ENCODE measurements at places on chromosomes 7 and 10.

DNA sequence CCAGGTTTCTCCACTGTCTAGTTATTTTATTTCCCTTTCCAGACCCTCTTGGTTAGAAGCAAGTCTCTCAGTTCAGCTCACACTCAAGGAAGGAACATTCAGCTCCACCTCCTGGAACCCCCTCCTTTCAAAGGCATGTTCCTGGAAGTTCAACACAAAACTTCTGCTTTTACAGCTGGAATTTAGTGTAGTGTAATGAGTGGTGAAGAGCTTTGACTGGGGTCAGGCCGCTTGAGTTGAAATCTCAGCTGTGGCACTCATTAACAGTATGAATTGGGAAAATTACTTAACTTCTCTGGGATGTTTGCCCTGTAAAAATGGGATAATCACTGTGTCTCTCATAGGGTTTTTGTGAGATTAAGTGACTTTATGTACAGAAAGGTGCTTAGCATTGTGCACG is 91.7 kb downstream of the TMEM178B start:
- no peak for DNase-seq

DNA sequence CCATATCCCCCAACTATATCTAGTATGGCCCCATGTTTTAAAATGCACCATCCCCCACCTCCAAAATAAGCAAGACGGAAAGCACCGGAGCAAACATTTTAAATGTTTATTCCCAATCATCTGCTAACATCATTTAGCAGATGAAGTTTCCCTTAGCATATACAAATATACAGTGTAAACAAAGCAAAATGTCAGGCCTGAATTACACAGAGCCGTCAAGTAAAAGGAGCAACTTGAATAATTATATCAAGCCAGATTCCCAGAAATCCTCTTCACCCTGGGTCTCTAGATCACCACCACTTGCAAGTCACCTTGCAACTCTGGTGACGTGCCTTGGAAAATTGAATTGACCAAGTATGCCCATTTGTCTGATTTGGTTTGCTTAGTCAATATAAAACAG is 91.6 kb upstream of the COL1A2 start:
- no peak for DNase-seq

GRCh38 chr10:4234661-4235060 is 449.7 kb upstream of the KLF6 start:
- DNase-seq = no peak

DNA sequence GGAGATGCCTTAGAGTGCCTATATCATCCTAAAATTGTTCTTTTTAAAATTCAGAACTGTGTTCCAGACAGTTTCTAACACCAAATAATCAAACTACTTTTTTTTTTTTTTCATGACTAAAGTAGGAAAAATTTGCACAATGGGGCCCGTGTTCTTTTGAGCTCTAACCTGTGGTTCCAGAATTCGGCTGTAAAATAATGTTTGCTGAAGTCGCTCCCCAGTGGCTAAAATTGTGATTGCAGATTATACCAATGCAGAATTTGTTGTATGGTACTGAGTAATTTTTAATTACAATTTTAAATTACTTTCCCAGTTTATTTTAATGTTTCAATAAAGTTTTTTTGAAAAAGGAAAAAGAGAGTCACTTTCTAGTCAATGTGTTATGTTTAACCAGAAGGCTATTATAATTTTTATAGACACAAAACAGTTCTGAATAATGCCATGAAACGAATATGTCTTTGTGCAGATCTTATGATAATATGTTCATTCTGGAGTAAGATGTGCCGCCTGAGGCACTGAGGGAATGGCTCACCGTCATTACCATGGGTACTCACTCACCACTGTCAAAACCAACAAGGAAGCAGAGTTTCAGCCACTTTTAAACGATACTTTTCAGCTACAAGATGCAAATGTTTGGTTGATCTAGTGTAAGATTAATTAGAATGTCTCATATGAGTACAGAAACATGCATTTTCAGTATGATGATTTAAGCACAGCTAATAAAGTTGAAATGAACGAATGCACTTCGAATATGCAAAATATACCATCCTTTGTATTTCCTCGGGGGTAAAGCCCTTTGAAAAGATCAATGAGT is 173.6 kb downstream of the PRKCQ start:
- no peak for DNase-seq

- no peak for DNase-seq
Measured at GRCh38 chr7:25313526-25313925, 85.2 kb upstream of the NPVF start.

- no peak for DNase-seq
Measured at GRCh38 chr10:124849111-124849773, 47.6 kb downstream of the ABRAXAS2 start.

DNA sequence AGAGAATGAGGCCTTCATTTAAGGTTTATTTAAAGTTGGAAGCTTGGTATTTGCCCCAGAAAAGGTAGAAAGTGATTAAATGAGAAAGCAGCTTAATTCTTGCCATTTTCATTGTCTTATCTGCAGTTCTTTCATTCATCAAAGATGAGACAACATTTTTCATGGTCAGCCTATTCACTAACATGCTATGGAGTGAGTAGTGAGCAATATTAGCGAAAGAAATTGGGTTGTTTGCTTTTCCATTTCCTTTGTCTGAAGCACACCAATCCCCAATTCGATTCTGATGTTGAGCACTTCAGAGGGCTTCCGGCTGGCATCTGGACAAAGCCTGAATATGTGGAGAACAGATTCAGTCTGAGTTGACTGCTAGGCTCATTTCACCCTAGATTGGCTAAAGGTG is 317.2 kb downstream of the BBS9 start:
- DNase-seq = no peak

GRCh38 chr10:8034466-8035005 is 20.0 kb upstream of the GATA3 start:
- DNase-seq = no peak

GRCh38 chr7:150949564-150949963 is 28.6 kb downstream of the KCNH2 start:
- DNase-seq = no peak

DNA sequence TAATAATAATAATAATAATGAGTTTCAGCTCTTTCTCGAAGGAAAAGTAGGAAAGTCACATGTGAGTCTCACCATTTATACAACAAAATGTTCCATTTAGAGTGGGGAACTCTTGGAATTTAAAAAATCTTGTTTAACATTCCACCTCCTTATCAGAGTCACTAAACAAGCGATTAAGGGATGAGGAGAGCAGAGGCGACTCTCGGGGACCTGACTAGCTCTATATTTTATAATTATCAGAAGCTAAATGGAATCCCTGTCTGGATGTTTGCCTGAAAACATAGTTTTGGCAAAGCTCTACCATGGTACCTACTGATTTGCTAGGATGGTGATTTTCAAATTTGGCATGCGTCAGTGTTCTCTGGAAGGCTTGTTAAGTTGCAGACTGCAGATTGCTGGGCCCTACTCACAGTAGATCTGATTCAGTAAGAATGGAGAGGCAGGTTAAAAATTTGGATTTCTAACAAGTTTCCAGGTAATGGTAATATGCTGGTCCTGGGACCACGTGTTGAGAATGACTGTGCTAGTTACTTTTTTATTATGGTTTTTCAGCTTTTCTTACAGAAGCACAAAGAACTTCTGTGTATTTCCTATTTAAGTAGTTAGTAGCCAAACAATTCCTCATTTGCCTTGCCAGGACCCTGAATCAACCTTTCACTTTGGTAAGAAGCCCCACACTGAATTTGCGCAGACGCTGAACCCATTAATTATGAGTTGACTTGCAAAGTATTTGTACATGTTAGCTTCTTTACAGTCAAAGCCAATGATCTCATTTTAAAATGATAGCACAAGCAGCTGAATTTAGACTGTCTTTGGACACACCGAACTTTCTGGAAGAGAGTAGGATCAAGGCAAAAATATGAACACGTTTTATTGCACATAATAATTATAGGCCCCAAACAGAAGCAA is 39.5 kb downstream of the CPED1 start:
- DNase-seq = no peak

GRCh38 chr7:954330-955238 is at the start of gene ADAP1:
TSS of gene ADAP1 (minus strand) at chr7:954680. CDS start at chr7:954477, 203 bp downstream.
- peak; percentile 69 for DNase-seq

GRCh38 chr10:69073736-69074364 is 14.1 kb upstream of the SRGN start:
- no peak for DNase-seq

DNA sequence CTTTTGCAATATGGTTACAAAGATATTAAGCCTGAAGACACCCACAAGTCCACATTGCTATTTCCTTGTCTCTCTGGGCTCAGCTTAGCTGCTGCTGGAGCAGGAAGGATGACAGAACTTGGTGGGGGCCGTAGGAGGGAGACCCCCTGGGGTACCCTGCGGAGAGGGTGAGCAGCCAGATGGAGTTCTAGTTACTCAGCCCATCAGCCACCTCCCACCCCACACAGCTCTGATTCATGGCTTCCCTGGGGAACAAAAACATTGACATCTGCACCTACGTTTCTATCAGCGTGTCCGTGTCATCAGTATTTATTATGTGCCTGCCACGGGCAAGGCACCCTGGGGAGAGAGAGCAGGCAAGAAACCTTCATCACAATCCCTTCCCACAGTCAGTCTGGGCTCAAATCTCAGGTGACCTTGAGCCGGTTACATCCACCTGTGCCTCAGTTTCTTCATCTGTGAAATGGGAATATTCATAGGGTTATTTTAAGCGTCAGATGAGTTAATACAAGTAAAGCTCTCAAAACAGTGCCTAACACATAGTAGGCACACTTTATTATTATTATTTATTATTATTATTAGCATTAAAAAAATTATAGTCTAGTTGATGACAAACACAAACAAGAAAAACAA is 131.5 kb downstream of the C10orf105 start:
- DNase-seq = no peak

DNA sequence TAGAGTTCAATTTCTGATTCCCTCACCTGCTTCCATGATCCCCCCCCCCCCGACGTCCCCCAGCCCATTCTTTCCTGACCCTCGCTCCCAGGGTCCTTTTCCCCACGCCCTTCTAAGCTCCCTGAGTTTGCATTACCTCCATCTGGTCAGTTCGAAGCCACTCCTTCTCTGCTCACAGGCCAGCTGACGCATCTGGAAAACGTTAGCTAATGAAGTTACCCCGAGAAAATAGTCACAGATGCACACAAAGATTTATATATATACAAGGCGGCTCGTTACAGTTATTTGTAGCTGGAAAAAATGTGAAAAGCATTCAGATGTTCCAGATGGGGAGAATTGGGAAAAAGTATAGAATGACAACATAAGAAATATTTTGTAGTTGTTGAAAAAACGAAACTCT is 630.0 kb upstream of the FOXK1 start:
- DNase-seq = no peak

GRCh38 chr10:118238573-118239235 is 103.4 kb downstream of the FAM204A start:
- no peak for DNase-seq

DNA sequence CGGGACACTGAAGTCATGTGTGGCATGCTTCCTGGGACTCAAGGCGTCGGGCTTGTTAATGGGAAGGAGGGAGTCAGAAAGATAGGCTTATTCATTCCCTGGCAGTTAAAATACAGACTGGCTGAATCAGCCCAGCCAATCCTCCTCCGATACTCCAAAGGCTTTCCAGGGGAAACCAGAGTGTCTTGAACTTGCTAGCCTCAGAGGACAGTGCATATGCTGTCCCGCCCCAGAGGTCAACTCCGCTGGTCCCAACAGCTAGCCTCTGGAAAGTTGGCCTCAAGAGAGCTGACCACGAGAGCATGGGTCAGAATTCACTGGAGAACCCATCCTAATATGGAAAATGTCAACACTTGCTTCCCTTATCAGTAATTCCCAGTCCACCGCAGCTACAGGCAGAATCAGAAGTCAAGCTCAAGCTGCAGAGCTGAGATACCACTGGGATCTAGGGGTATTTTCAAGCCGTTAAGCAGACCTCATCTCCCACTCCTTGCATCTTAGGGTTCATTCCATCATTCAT is 43.0 kb downstream of the ELMO1 start:
- no peak for DNase-seq

DNA sequence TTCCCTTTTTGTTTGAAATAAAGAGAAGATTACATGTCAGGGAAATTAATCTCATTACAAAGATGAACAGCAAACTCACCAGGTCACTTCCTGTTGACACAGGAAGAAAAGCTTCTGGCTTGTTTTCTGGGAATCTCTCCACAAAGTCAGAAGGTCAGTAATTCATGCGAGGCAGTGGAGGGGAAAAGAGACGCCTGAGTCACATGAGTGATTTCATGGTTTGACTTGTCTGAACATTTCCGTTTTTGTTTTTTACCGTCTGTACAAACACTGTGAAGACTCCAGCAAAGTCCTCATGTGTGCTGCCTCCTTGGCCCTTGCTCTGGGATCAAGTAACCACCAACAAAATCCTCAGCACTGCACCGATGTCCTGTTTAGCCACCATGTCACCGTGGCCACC is 2.5 kb upstream of the HABP2 start:
- no peak for DNase-seq

DNA sequence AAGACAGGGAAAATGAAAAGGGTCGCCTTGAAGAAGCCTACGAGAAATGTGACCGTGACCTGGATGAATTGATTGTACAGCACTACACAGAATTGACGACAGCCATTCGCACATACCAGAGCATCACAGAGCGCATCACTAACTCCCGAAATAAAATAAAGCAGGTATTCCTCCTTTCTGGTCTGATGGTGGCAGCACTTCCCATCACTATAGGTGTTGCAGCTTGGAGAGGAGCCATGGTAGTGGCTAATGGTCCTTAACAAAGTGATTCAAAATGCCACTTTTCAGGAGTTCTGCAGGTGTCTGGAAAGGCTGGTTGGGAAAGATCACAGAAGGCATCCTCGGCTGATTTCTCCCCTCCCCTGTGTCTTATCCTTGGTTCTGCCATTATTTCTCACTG is 22.1 kb downstream of the EXOC4 start:
- no peak for DNase-seq

- DNase-seq = no peak
Measured at GRCh38 chr10:17607060-17607459, 10.1 kb downstream of the HACD1 start.

GRCh38 chr10:71158251-71158650 is 54.1 kb upstream of the UNC5B start:
- DNase-seq = no peak
